Left renal cortex interstitium (tissue), 4 donors: ENCODE measurements at places on chromosomes 4 and X.

DNA sequence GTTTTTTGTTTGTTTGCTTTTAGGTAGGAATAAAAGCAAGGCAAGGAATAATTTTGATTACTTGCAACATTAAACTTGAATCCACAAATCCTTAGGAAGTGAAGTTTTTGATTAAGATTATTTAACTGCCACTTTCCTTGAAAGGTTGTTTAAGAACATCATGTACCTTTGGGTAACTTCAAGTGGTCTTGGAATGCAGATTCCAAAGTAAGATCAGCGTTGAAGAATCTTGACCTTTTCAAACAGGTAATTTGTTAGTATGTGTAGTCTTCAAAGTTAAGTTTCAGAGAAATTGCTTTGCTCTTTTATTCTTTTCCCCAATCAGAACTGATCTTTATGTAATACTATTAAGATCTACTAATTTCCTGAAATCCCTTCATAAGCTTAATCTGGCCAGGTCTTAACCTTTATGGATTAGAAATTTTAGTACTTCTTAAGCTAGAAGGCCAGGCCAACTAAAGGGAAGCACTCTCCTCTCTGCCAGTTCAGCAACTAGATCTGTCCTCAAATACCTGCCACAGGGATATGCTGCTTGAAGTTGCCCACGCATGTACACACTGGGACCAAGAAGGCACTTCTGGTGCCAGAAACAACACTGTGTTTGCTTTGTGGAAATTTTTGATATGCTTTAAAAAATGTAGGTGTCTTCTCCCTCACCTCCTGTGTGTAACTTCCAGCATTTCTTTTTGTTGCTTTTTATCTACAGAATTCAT lies 7.4 kb downstream of the NPNT start:
- DNase-seq, result no peak

DNA sequence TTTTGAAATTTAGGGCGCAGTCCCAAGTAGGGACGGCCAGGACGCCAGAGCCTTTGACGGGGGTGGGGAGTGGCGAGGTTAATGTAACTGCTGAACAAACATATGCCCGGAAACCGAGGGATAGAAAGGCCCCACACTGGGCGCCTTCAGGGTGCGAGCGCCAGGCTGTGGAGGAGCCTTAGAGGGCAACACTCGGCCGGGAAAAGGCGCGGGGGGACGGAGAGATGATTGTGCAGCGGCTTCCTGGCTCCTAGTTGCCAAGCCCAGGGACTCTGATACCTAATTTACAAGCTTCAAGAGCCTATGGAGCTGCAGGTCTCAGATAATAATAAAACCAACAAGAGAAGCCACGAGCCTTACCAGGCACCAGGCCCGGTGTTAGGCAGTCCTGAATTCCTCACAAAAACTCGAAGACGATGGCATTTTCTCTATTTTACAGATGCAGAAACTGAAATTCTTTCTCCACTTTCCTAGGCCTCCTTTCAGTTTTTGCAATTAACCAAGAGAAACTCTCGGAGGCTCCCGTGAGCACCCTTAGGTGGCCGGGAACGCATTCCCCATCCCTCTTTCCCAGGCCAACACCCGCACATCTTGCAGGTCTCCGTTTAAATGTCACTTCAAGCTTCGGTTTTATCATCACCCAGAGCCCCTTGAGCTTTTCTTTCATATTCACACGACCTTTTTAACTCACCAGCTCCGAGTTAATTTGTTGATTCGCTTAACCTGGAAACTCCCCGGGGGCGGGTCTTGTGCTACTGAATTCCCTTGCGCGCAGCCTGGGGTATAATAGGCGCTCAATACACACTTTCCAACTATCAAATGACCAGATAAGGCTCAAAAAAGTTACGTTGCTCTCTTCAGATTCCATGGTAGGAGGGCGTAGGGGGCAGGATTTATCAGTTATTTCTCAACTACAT lies 6.4 kb upstream of the GSX2 start:
- no peak for DNase-seq

GRCh38 chr4:7838136-7838782 lies 101.4 kb downstream of the AFAP1 start:
- no peak for DNase-seq

GRCh38 chrX:13026877-13027652 lies 17.4 kb downstream of the FAM9C start:
- no peak for DNase-seq

DNA sequence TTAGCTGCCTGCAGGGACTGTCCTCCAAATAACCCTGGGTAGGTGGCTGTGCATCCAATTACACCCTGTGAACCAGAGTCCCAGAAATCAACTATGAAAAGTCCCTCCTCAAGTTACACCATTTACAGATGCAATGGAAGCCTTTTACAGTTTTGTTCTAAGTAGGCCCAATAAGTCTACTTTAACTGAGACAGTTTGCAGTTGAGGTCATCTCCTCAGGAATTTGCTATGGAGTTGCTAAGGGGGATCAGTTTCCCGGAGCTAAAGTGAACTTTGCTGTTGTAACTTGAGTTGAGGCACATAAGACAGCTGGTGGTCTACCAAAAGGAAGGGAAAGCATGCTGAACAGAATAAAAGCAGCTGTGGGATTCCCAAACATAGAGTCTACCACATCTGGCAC lies 121.6 kb upstream of the STK26 start:
- no peak for DNase-seq

GRCh38 chrX:48468693-48469691 lies 1.1 kb downstream of the SLC38A5 start:
- DNase-seq, result no peak

DNA sequence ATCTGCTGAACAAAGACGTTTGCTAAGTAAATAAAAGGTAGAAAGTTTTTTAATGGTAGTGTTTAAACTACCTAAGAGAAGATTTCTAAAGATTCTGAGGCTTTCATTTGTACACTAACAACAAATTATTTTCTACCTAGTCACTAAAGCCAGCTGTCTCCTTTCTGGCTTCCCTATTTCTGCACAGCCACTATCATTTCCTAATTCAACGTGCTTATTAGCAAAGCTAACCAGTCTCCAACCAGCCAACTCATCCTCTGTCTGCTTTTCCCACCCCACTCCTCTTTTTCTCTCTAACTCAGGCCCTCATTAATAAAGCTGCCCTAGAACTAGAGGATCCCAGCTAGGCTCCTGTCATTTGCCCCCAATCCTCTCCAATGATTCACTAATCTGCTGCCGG lies 118.2 kb downstream of the ZNF827 start:
- DNase-seq, result no peak
